A549 treated with CpdA at 1 μM for 4 hours (cell line): ENCODE measurements at places on chromosomes 5 and 9. TPM values are rescaled to one million over a fixed set of nuclear protein-coding genes. Genes with fewer than 3 reads are reported as not detected.

Gene IL7R
- 0.24 to 0.79 TPM (median 0.45 TPM) in 5 replicates for total RNA-seq

Gene GGTA1
- not detected in 5 replicates for total RNA-seq

Gene CDKN2B
- total RNA-seq = not detected in 5 replicates

Gene TAF11L5
- total RNA-seq = not detected in 5 replicates

Gene EGFL7
- total RNA-seq = 39.5 to 60.2 TPM (median 52.8 TPM) in 5 replicates
